ENCODE measurements at places on chromosomes 6 and 20.

DNA sequence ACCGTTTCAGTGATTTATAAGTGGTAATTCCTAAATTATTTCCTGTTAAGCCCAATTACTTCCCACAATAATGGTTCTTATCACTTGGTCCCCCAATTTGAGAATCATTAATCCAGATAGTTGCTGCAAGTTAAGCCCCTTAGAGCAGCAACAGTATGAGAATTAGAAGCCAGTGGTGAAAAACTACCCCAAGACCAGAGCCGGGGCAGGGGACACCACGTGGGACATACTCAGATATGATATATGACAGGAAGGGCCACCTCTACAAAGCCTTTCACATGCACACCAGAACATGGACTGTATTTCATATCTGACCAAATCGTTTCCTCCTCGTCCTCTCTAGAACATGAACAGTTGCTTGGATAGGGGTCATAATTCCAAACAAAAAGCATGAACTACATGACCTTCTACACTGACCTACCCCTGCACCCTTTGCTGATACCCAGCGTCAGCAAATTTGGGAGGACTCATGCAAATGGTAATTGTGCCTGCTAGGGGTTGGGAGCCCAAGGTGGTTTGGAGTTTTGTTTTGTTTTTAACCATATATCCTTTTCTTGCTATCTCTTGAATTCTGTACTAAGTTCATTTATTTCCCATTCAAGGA, 3.9 kb downstream of the JAG1 start:
- no peak for DNase-seq

GRCh38 chr20:18632196-18632789, 44.4 kb downstream of the DTD1 start:
- peak; percentile 57 for DNase-seq

DNA sequence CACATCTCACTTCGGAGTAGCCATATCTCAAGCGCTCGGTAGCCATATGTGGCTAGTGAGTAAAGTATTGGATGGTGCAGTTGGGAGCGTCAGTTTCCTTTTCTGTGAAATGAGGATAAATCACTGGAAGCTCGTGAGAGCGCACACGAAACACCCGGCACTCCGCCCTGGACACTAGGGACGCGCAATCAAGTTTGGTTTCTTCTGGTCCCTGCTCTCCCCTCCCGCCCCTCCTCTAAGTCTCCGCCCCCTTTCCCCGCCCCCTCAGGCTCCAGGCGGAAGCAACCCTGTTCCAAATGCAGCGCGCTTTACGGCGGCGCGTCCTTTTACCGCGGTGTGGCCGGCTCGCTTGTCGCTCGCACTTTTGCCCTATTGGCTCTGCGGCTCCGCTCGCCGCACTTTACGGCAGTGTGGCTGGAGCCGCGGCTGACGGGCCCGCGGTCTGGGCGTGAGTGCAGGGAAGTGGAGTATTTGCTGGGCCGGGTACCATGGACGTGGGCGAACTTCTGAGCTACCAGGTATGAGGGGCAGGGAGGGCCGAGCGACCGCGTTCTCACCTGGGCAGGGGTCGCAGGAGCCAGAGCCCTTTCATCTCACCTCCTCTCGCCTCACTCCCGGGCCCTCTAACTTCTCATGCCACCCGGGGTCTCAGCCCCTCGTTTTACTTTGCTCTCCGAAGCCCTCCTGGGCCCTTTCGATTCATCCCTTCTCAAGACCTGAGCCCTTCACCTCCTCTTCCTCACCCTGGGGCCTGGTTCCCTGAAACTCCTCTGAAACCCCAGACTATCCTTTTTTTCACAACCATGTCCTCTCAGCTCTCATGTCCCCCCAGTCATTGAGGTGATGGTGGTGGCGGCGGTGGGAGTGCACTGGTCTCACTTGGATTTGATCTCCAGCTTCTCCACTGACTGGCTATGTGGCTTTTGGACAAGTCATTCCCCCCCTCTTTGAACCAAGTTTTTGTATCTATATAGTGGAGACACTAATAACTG, at the start of gene CTNNBL1:
CTNNBL1 (plus strand) TSS at position 396 of the 992 bp plus-strand sequence; CDS start at position 489, 93 bp downstream.
- DNase-seq: peak; percentile 99

DNA sequence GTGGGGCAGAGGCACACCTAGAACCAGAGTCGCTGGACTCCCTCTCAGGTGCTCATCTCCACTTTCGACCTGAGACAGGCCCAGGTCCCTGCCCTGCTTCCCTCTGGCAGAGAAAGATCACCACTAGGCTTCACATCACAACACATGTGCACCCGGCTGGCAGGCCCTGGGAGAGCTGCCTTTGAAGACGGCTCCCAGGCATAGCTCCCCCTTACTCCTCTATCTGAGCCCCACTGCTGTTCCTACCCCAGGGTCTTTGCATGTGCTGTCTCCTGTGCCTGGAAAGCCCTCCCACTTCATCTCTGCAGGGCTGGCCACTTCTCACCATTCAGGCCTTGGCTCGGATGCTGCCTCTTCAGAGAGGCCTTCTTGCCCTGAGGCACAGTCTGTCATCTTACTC, 89.2 kb downstream of the NOL4L start:
- no peak for DNase-seq

GRCh38 chr6:130517444-130517931, 151.7 kb downstream of the TMEM200A start:
- DNase-seq: no peak

DNA sequence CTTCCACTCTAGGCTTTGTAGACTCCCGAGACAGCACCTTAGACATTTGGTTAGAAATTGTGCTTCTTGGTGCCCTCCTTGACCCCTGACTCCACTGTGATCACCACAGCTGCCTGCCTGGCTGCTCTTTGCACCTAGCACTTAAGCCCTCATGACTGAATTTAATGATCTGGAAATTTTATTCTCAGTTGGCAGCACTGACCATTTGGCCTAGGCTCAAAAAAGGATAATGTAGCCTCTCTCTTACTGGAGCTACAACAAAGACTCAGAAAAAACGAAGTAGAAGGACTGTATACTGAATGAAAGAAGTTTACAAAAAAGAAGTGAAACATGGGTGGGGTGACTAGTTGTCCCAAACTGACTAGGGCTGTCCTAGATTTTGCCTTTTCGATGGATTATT, 11.3 kb upstream of the ABRACL start:
- DNase-seq: no peak

GRCh38 chr6:139983555-139984276, 609.3 kb upstream of the CITED2 start:
- no peak for DNase-seq

DNA sequence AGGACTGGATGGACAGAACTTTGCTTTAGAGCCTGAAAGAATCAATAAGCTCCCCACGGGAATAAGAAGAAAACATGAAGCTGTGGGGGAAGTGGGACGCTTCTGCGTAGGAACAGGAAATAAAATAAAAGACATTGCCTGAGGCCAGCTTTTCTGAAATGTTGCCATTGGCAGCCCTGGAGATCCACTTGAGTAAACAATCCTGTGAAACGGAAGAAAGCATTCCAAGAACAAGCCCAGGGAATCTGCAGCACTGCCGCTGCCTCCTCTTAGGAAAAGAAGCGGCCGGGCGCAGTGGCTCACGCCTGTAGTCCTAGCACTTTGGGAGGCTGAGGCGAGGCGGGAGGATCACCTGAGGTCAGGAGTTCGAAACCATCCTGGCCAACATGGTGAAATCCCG, 182.3 kb upstream of the RALGAPA2 start:
- DNase-seq: no peak

DNA sequence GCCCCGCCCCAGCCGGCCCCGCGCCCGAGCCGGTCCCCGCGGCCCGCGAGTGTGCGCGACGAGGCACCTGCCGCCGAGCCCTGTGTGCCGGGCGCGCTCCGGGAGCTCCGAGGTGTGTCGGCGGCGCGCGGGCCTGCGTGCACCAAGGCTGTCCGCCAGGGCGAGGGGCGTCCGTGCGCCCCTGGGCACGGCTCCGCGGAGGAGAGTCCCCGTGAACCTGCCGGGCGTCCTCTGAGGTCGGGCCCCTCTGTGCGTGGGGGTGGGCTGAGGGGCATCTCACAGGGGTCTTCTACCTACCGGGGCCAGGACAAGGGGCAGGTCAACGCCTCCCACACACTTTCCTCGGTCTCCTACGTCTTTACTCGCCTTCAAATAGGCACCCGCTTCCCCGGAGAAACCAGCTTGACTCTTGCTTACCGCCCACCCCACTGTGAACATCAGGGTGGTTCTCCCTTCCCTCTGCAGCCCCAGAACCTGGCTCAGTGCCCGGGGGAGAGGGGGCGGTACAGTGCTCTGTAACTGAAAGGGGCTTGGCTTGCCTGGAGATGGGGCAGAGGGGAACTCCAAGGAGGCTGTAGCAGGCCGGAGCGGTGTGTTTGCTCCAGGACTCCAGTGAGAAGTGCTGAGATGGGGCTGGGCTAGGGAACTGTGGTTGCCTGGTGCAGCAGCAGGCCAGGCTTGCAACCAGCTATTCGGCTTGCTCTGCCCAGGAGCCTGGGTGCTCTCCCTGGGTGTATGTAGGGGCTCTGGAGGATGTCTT, at the start of gene SAMD10:
SAMD10 (minus strand) TSS at position 86 of the 760 bp plus-strand sequence. CDS start 175 bp downstream, outside the sequence.
- DNase-seq: peak; percentile 96

DNA sequence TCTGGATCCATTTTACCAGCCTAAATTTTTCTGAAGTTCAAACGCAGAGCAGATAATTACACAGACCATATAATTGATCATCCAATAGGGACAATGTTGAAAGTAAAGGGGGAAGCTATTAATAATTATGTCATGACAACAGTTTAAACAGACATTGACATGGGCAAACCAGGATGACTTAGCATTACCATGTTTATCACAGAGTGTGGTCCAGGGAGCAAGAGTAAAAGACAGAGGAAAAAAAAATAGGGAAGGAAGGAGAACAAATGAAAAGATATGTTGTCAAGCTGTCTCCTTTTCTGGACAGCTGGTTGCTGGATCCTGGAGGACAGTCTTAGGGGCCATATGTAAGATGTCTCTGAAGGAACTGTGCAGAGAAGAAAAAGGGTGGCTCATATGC, 69.4 kb upstream of the FBXL4 start:
- no peak for DNase-seq
